Small intestine (tissue), 16 donors: ENCODE measurements at places on chromosomes 2 and 18.

DNA sequence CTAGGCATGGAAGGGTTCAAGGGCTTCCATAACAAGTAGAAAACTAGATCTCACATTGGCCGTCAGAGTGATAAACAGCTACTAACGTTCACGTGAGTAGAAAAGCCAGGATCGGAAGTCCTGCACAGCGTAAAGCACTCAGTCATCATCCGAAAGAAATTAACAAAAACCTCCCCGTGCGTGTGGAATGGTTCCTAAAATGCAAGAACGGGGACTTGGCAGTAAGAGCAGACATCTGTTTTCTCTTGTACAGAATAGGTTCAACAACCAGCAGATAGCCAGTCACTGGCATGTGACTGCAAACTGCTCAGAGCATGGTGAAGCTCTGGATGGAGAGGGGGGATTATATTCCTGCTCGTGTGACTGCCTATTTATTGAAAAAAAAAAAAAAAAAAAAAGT, 106.9 kb upstream of the ITGB6 start:
- no peak for DNase-seq

GRCh38 chr2:168033966-168034365, 213.4 kb downstream of the STK39 start:
- no peak for DNase-seq

DNA sequence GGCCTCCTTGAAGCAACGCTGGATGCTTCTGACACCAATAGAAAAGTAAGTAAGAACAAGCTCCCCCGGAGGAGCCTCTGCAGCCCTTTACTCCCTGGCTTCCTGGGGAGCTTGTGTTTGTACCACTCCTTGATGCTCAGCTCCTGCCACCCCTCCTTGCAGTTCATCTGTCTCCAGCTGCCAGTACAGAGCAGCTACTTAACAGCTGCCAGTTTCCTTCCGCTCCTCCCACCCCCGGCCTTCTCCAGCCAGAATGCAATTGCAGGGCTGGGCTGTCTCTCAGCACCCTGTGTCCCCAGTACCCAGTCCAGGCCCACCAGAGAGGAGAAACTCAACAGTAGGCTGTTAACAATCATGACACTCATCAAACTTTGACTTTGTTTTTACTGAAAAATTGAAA, 109.4 kb downstream of the AOX1 start:
- DNase-seq = no peak

DNA sequence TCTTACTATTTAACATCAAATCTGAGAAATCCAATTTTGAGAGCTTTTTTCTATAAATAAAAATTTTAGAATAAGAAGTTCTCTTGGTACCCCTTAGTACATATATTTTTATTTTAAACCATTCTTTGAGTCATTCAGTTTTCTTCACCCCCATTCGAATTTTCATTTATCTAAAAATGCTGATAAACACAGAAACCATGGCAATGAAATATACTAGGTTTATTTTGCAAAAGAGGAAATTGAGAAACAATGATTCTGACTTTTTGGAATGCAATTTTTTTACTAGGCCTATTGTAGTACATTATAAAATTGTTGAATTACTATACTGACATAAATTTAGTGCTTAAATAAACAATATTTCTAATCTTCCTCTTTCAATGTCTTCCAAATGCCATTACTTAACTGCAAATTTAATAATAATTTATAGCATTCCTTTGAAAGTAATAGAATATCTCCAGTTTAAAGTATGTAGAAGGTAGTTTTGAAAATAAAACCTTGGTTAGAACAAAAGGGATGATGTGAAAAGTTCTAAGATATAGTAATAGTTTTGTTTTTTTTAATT, 46.3 kb downstream of the TANK start:
- no peak for DNase-seq

DNA sequence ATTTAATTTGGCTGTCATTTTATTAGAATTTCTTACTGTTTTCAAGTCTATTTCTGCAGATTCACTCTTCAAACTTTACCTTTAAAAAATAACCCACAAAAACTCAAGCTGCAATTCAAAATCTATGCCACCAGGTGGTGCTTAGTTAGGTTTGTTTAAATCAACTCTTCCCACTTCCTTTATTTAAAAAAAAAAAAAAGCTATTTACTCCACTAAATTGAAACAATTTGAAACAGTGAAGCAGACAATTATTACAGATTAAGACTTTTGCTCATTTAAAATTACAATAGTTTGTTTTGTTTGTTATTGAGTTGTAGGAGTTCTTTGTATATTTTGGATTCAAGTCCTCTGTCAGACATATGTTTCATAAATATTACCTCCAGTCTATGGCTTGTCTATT, 300.0 kb downstream of the PDE11A start:
- DNase-seq = peak; percentile 32

DNA sequence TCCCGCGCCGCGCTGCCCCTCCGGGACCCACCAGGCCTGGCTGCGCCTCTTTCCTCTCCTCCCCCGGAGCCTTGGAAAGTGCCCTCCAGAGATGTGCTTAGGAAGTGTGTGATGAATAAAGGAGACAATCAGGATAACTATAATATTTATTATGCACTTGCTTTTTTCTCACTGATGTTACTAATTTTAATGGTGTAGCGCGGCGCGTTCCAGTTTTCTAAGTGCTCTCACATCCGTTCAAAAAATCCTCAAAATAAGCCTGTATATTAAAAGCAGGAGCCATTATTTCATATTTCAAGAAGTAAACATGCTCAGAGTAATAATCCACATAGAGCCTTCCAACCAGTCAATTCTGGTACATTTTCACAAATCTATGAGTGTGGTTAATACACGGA, 941 bp upstream of the MPPE1 start:
- peak; percentile 32 for DNase-seq

GRCh38 chr2:120691410-120691809, 44.3 kb upstream of the GLI2 start:
- DNase-seq = no peak

DNA sequence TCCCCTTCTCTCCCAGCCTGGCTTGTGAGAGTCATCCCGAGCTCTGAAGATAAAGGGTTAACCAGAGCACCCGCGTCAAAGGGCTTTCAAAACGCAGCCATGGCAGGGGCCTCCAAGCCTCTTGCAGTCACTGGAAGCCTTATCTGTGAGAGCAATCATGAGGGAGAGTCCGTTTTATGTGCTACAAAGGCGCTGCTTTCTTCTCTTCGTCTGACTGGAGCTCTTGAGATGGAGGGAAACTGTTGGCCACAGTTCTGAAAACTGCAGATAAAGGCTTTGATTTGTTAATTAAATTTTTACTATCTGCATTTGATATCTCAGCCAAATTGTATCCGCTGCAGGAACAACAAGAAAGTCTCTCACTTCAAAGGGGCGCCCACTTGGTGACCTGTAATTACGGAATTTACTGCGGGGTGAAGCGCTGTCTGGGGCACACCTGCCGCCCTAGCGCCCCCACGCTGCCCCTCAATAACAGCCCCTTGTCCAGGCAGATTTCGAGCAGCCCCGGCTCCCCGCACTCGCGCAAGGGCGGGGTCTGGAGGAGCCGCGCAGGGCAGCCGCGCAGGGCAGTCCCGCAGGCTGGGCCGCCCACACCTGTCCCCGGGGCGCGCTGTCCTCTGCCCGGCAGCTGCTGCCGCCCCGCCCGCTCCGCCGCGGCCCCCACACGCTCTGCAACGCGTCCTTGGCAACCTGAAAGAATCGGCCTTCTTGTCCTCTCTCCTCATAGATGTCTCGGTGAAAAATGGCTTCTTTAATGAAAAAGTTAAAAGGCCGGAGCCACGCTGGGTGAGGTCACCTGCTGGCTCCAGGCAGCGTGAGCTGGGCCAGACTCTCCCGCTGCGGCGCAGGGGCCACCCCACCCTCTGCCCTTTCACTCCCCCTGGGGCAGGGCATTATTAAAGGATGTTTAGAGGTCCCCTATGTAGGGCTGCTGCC, 217.9 kb downstream of the VAPA start:
- peak; percentile 51 for DNase-seq

DNA sequence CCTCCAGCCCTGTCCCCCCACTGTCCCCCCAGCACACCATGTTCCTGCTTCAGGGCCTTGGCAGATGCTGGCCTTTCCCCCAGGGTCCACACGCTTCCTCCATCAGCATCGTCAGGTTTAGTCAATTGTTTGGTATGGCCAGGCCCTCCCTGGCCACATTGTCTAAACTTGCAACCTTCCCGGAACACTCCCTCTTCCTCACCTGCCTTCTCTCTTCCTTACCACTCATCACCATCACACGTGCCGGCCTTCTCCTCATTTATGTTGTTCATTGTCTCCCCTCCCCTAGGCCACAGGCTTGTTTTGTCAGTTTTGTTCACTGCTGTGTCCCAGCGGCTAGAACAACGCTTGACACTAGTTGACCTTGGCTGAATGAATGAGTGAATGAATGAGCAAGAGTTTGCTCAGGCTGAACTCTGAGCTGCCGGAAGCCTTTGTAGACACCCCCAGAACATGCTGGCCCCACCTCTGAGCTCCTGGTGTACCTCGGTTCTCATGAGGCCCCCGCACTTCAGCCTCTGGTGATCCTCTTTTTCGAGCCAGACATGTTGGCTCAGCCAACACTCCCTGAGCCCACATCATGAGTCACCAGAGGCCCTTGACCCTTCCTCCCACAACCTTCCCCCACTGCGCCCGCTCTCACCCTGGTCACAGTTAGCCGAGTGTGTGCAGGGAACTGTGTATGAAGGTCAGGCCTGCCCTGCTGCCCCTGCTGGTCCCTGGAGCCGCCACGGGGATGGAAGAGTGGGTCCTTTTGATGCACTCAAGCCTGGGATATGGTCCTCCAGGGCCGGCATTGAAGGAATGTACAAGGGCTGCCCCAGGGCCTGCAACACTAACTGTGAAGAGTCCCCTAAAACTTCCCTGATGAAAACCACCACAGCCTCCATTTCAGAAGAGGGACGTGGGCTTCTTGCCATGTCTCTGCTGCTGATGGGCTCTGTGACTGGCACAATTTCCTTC, 57.5 kb downstream of the HS1BP3 start:
- DNase-seq = no peak

DNA sequence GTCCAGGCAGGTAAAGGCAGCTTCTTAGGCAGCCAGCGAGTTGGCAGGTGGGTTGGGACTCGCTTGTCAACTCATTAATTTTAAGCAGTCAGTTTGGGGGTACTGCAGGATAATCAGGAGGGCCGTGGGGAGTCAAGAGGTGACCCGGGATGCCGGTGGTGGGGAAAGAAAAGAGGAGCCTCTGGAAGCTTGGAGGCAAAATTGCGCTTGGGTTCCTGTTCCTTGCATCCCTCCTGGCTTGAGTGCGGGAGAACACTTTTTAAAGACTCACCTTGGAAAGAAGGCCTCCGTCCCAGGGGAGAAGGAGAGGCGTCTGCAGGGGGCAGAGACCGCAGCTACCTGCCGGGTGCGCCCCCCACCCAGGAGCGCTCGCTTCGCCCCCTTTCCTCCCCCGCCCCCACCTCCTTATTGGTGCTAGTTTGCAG, at the start of gene KCNJ3:
TSS of gene KCNJ3 (plus strand) at position 400 of the 425 bp plus-strand sequence. CDS start 81 bp downstream, outside the sequence.
- DNase-seq = peak; percentile 24
